ENCODE measurements at places on chromosomes 5 and 9. TPM values are rescaled to one million over a fixed set of nuclear protein-coding genes. Genes with fewer than 3 reads are reported as not detected.

GRCh38 chr5:33489481-33490067, 48.8 kb downstream of the TARS1 start:
- no peak for DNase-seq

DNA sequence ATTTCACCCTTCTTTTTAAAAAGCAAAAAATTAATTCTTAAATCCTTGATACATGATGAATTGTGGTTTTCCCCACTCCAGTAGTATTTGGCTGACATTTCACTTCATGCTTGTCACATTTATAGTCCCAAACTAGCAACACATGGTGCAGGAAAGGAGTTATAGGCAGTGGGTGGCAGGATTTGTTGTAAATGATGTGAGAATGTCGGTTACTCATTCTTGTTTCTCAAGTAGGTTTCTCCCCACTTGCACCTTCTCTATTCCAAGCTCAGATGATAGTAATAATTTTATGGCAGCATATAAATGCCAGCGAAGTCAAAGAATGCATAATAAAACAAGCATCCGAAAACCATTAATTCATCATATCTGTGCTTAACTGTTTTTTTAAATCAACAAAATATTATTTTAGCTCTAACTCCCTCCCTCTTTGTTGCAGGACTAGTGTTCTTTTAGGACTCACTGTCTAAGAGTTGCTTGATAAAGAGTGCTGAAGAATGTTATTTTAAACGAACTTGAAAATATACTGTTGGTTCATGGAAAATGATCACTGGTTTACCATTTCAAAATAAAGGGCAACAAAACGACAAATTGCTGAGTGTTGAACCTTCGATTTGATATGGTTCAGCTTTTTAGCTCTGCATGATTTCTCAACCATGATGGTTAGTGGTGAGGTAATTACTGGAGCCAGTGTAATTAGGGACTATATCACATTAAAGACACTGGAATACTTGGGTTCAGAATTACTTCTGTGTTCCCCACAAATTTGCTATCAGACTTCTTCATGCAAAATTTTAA, 88.1 kb upstream of the ADAMTSL1 start:
- no peak for DNase-seq

- no peak for DNase-seq
These were observed 302.5 kb downstream of the SH3GL2 start for GRCh38 chr9:17881371-17881770.

DNA sequence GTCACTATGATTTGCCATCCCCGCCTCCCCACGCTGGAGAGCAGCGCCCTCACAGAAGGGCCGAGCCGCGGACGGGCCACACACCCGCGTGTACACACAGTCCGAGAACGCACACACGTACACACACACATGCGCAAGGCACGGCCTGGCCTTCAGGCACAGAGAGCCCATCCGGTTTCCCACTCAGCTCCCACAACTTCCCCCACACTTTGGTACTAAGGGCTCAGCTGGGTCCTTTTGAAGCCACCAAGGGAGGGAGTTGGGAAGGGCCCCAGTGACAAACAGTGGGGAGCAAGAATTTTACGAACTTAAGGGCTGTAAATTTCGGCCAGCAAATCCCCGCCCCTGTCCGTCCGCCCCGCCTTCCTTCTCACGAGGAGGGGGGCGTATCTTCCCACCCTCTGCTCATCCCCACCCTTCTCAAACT, 133.3 kb upstream of the HAND1 start:
- no peak for DNase-seq

GRCh38 chr5:35230038-35230611, at the start of gene PRLR:
Gene PRLR (minus strand): TSS chr5:35230487. CDS start chr5:35089620, 140,867 bp downstream.
- DNase-seq = peak; percentile 52

DNA sequence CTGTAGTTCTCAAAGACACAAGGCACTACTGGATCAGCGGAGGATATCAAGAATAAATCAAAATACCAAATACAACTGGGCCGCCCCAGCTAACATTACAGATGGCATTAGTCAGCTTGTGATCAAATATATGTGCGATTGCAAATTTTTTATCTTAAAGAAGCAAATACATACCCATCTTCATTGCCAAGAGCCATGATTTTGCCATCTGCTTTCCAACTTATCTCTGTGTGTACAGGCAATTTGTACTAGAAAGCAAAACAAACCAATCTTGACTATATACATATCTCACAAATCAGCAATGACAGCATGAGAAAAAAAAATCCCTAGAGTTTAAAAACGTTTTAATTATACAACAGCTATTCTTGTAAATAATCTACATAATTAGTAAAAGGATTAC, 20.3 kb downstream of the GEMIN5 start:
- no peak for DNase-seq

DNA sequence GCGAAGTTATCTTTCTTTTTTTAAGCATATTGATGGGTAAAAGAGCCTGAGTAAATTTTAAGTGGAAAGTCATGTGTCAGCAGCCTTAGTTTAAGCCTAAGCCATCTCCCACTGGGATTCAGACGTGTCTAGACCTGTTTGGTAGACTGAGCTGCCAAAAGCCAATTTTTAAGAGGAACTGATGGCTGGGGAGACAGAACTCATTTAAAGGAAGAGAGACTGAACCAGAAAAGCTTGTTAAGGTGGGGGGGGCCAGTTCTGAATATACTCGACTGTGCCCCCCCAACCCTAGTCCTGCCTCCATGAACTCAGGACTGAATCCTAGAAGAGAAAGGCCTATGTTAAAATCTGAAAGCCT, 58.3 kb upstream of the PLPP1 start:
- no peak for DNase-seq

The PCDHGB2 gene
- 1.8 TPM for polyA plus RNA-seq

The FABP6 gene
- 17.4 TPM for polyA plus RNA-seq

Measured in adrenal gland (tissue), 19 donors.